ENCODE measurements at places on chromosomes 4 and X.

- no peaks in the 10 kb centered on the region for H3K27me3 ChIP-seq
- DNase-seq = no peak
- no peak overlapping the region for H3K27ac ChIP-seq
- no peaks in the 10 kb centered on the region for H3K4me1 ChIP-seq
- H3K4me3 ChIP-seq = no peak overlapping the region
Observed at GRCh38 chr4:188578657-188579056, 439.4 kb downstream of the TRIML1 start.

DNA sequence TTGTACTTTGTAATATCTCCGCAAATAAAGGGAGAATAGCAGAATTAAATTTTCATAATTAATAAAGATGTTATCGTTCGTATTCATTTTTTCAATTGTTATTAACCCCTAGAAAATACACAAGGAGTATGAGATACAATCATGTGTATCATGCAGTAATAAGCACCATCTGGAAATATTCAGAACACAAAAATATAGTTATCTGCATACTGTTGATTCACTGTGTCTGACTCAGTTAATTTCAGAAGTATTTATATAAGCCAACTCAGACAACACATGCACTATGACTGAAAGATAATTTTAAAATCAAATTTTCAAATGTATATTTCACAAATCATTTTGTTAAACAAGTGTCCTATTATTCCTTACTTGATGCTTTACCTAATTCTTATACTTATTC, 1954.8 kb downstream of the ARAP2 start:
- H3K36me3 ChIP-seq = no peaks in the 10 kb centered on the region
- no peak overlapping the region for H3K4me3 ChIP-seq
- no peaks in the 10 kb centered on the region for H3K4me1 ChIP-seq
- no peaks in the 10 kb centered on the region for H3K27me3 ChIP-seq

DNA sequence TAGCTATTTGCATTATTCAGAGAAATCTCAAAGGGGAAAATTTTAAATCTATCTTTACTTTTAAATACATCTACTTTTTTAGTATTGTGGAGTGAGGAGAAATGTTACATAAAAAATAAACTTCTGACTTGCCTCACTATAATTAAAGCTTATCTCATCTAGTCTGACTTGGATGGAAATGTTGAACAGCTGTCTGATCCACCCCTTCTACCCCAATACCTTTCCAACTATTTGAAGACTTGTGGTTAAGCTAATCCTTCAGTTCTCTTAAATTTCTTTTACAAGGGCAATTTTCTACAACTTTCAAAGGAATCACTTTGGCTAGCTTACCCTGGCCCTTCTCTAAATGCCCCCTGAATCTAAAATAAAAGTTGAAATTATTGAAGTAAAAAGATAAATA, 17.3 kb upstream of the RPS6KA6 start:
- H3K27ac ChIP-seq = no peak overlapping the region
- H3K36me3 ChIP-seq = no peaks in the 10 kb centered on the region
- no peak overlapping the region for H3K4me3 ChIP-seq
- H3K4me1 ChIP-seq = no peaks in the 10 kb centered on the region
- H3K27me3 ChIP-seq = no peaks in the 10 kb centered on the region

- no peaks in the 10 kb centered on the region for H3K4me1 ChIP-seq
- H3K36me3 ChIP-seq = no peaks in the 10 kb centered on the region
Observed at GRCh38 chr4:129232589-129233337, 136.8 kb downstream of the C4orf33 start.

GRCh38 chr4:40283968-40284367, 51.2 kb upstream of the CHRNA9 start:
- H3K4me1 ChIP-seq = no peaks in the 10 kb centered on the region
- no peaks in the 10 kb centered on the region for H3K27me3 ChIP-seq
- no peaks in the 10 kb centered on the region for H3K36me3 ChIP-seq
- no peak overlapping the region for H3K27ac ChIP-seq
- no peak overlapping the region for H3K4me3 ChIP-seq
- peak; percentile 92 for DNase-seq

DNA sequence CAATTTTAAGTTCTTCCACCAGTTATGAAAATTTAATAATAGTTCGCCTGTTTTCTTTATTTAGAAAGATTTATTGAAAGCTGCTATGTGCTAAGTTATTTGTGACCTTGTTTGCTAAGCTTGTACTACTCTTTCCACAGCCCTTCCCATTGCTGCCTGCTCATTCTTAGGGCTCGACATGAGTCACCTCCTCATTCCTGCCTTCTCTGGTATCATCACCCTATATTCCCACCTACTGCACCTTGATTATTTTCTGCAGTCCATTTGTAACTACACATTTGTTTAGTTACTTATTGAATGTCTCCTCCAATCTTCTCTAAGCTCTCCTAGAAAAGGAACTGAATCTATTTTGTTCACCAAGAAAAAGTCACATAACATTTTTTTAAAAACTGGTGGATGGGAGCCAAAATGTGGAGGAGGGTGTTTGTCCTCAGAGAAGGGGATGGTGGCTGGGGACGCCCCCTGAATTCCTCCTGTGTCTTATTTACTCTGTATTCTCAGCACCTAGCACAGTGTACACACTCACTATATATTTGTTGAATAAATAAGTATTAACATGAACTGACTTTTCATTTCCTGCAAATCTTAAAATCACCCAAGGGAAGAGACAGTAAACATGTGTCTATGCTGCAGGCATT, 3.7 kb upstream of the RAB9A start:
- DNase-seq = peak; percentile 43
- no peak overlapping the region for H3K4me3 ChIP-seq
- no peaks in the 10 kb centered on the region for H3K4me1 ChIP-seq
- H3K27me3 ChIP-seq = no peaks in the 10 kb centered on the region
- H3K36me3 ChIP-seq = no peaks in the 10 kb centered on the region
- H3K27ac ChIP-seq = no peak overlapping the region

DNA sequence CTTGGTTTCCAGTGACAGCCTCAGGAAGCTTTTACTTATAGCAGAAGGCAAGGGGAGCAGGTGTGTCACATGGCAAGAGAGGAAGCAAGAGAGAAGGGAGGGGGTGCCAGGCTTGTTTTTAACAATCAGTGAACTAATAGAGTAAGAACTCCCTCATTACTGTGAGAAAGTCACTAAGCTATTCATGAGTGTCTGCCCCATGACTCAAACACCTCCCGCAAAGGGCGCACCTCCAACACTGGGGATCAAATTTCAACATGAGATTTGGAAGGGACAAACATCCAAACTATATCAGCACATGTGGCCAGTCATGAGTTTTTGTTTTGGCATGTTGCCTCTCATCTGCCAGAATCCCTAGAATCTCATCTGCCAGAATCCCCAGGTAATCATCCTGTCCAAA, 183.5 kb upstream of the C1QTNF7 start:
- H3K36me3 ChIP-seq = no peaks in the 10 kb centered on the region
- no peak overlapping the region for H3K27ac ChIP-seq
- H3K4me3 ChIP-seq = no peak overlapping the region
- no peaks in the 10 kb centered on the region for H3K27me3 ChIP-seq

- no peaks in the 10 kb centered on the region for H3K27me3 ChIP-seq
- no peak for DNase-seq
- no peak overlapping the region for H3K4me3 ChIP-seq
Observed at GRCh38 chrX:112688242-112688641, 8.5 kb upstream of the LHFPL1 start.

DNA sequence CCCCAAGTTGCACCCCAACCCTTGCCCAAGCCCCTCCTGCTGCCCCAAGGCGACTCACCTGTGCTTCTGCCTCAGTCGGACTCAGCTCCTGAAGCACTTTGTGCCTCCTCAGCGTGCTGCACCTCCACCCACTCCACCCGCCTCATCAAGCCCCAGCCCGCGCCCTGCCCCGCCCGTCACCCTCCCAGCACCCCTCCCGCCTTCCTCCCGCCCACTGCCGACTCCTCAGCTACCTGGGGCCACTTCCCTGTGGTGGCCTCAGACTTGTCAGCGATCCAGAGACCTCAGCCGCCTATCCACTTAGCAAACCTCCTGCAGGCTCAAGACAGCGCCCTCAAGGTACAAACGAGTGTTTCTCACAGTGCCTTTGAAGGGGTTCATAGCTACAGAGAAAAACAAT, 19.6 kb upstream of the IQCM start:
- H3K27me3 ChIP-seq = no peaks in the 10 kb centered on the region
- no peak overlapping the region for H3K27ac ChIP-seq
- no peaks in the 10 kb centered on the region for H3K4me1 ChIP-seq
- no peak overlapping the region for H3K4me3 ChIP-seq
- H3K36me3 ChIP-seq = no peaks in the 10 kb centered on the region
- DNase-seq = no peak

- H3K36me3 ChIP-seq = no peaks in the 10 kb centered on the region
- H3K4me1 ChIP-seq = no peaks in the 10 kb centered on the region
- H3K4me3 ChIP-seq = no peak overlapping the region
- no peak overlapping the region for H3K27ac ChIP-seq
- H3K27me3 ChIP-seq = no peaks in the 10 kb centered on the region
Observed at GRCh38 chr4:140876615-140877364, 120.6 kb upstream of the TBC1D9 start.

DNA sequence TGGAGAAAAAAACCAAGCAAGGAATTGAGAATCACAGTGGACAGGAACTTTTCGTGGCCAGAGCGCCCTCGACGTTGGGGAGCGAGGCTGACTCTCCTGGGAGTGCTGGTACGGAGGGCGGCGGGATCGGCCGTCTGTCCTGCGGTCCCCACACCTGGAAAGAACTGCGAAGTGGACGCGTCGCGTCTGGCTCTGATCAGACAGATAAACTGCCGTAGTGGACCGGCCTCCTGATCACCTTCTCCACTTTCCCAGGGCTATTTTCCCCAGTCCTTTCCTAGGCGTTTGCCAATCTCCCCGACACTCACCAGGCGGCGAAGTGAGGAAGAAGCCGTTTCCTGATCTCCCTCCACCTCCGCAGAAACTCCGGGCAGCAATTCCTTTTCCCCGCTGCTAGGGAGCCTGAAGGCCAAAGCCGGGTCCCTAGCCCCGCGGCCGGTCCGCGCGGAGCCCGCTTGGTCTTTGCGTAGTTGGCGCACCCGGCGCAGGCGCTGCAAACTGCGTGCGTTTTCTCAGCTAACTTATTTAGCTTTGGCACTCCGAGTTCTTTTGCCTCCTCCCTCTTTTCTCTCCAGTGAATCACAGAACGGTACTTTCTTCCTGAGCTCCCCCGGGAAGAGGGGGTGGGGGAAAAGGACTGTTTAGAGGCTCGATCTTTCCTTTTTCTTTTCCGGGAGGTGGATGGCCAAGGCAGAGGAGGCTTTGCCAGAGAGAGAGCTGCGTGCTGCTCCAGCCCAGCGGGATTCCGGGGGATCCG, at the start of gene ARSJ:
TSS of gene ARSJ (minus strand) at position 500 of the 757 bp plus-strand sequence. CDS start 813 bp downstream, outside the sequence.
- no peaks in the 10 kb centered on the region for H3K27me3 ChIP-seq
- peaks cover 13% of the 10 kb centered on the region for H3K4me1 ChIP-seq
- DNase-seq = peak; percentile 86
- peak within 1 kb of the TSS; percentile 78 for H3K4me3 ChIP-seq

All from fibroblast of lung (primary cell).